Ovary (tissue), 10 donors: ENCODE measurements at places on chromosomes 1 and 21.

DNA sequence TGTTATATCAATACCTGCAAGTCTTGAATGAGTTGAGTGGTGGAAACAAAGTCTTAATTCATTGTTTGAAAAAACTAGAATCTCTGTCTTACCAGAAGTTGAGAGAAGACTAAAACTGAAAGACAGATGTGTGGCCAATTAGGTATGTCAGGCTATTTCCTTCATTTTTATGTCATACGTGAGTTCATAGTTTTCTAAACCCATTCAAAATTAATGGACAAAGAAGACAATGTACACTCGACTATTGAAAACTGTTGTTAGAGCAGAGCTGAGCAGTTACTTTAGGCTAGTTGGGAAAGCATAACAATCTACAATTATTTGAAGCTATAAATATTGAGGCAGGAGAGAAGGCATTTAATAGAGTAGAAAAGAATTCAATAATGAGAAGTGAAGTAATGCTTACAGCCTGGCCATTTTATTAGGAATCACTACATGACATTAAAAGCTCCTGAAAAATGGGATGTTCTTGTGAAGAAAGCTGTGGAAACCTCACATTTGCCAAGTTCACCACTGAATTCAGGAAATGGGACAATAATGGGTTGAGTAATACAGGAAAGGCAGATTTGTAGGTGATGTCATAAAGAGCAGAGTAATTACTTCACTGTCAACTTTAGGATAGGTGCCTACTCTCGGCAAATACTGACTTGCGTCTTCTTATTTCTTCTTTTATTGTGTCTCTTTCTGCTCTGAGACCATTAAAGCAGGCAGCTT lies 204.4 kb downstream of the PLA2G4A start:
- DNase-seq = no peak

GRCh38 chr1:236741753-236742152 lies 53.3 kb upstream of the MTR start:
- DNase-seq = no peak

DNA sequence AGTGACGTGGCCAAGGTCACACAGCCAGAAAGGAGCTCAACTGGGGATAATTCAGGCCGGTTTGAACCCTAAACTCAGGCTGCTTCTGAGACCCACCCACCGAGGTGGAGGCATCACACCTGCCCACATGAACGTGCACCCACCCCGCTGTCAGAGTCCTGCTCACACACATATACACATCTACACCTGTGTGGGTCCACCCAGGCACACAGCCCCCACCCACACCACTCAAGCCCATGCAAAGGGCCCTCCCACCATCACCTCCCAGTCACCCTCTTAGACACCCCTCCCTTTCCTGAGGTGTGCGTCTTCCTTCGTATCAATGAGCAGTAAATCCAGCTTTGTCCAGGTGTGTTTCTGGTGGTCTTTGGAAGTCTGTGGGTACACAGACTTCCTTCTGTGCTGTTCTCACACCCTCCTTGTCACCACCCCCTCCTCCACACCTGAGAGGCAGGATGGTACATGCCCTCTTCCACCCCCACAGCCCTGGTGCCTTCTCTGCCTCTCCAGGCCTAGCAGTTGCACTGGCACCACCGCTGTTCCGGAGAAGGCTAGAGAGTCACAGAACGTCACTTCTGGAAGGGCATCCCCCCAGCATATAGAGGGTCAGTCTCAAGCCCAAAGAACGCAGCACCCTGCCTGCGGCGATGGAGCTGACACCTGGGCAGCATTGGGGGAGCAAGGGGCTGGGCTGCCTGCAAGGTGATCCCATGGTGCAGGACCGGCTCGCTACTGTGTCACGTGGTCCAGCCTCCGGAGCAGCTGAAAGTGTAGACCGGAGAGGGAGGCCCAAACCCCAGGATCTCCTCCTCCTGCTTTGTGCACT lies 18.9 kb upstream of the FAM131C start:
- no peak for DNase-seq

DNA sequence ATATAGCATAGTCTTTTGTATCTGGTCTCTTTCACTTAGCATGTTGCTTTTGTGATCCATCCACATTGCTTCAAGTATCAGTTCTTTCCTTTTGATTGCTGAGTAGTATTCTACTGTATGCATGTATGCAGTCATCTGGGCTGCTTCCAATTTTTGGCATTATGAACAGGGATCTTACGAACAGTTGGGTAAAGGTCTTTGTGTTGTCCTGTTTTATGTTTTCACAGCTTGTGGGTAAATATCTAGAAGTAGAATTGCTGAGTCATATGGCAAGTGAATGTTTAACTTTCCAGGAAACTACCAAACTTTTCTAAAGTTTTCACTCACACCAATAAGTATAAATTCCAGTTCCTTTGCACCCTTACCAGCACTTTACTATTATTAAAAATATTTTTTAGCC lies 60.9 kb downstream of the LHX4 start:
- DNase-seq = no peak

DNA sequence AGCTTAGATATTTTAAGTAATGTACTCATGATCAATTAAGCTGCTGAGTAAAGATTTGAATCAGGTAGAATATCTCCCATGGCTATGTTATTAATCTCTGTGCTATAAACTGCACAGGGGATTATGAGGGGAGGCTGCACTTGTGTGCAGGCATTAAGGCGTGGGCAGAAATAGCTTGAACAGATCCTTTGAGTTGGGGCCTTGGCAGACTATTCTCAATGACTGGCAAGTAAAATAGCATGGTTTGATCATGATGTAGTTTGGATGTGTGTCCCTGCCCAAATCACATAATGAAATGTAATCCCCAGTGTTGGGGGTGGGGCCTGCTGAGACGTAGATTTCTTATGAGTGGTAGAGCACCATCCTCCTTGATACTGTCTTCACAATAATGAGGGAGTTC lies 220.3 kb downstream of the PLPP3 start:
- DNase-seq = no peak

GRCh38 chr1:50526431-50526830 lies 103.2 kb upstream of the DMRTA2 start:
- DNase-seq = no peak

DNA sequence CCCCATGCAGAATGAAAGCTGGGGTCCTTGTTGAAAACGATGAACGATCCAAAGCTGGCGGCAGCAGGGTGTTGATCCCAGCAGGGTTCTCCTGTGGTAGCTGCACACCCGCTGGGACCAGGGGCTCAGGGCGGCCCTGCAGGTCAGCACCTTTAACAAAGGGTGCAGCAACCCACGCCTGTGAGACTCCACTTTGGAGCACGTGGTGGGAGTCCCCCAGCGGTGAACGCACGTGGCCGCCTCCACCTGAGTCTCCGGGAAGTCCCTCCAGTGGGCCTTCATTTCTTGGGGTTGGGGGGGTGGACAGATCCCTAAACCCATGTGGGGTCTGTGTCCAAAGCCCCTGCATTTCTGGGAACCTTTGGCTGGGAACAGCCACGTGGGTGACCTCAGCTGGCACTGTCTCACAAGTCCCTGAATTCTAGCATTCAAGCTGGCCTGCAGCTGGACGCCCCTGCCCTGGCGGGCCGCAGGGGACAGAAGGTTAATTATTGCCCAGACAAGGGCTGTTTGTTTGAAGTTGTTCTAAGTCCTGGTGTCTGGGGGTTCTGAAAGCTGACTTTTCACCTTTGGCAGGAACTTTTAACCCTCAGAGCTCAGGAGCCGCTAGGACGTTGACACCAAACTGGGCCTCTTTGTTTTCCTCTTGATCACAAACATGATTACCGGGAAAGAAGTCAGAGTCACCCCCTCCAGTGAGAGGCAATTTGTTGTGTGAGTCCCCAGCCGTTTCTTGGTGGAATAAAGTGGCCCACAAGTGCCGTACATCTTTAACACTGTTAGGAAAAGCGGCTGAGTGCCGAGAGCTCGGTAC lies 64.5 kb downstream of the COL18A1 start:
- DNase-seq = no peak

DNA sequence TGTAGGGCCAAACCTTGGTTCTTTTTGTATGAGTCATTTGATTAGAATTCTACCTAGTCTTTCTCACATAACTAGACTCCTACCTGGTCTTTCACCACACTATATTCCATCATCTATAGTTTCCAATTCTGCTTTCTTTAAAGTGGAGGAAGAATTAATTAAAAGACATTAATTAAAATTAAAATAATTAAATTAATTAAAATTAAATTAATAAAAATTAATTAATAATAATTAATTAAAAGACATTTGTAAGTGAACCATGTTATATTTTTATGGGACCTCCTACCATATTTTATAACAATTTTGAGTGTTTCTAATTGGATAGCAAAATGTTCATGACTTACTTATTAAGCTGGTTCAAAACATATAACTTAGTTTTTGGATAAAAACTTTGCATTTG lies 77.4 kb downstream of the CCDC18 start:
- no peak for DNase-seq

DNA sequence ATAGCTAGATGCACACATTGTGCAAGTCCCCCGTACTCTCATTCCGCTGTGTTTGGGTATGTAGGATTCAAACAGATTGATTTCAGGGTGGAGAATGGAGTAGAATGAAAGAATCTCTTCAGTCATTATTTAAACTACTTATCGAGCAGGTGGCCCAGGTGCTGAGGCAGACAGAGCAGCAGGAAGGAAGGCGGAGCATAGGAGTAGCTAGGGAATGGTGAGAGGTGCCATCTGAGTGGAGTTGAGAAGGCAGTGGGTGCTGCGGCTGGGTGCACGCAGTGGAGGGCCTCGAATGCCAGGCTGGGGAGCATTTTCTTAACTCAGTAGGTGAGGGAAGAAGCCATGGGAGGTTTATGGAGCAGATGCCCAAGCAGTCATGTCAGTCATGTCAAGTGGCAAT lies 45.2 kb upstream of the CD101 start:
- DNase-seq = no peak

GRCh38 chr1:182731852-182732575 lies 47.6 kb upstream of the RGS8 start:
- DNase-seq = no peak

DNA sequence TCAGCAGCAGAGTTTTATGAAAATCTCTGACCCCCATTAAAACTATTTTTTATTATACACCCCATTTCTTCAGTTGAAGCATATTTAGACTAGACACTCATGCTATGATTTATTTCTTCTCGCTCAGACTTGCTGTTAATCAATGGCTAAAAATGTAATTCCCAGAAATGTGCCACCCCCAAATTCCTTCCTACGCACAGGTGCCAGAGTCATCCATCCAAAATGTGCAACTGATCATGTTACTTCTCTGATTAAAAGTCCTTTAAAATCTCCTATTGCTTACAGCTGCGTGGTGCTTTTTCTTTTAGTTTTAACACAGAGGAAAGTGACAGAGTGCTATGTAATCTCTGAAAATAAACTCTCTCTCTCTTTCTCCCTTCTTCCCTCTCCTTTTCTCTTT lies 954.4 kb downstream of the NCAM2 start:
- no peak for DNase-seq

- DNase-seq = no peak
These were observed 44.8 kb downstream of the SNX7 start for GRCh38 chr1:98706173-98706843.

- no peak for DNase-seq
These were observed 193.2 kb upstream of the PLXNA2 start for GRCh38 chr1:208437401-208437800.

DNA sequence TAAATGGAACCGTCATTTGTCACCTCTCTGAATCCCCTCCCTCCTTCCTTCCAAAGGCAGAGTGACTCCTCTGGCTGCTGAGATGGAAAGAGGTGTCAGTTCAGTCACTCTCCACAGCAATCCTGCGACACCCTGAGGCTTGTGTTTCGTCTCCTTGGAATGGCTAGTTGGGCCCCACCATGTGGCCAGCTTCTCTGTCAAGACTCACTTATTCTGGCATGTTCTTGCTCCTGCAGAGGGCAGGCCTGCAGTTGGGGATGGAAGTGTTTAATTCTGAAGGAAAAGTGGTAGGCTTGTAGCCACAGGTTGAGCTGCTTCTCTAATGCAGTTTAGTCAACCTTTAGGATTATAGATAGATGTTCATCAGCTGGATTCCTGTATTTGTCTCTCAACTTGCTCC lies 149.6 kb downstream of the LMO4 start:
- no peak for DNase-seq

GRCh38 chr1:177650947-177651346 lies 318.9 kb downstream of the SEC16B start:
- no peak for DNase-seq

DNA sequence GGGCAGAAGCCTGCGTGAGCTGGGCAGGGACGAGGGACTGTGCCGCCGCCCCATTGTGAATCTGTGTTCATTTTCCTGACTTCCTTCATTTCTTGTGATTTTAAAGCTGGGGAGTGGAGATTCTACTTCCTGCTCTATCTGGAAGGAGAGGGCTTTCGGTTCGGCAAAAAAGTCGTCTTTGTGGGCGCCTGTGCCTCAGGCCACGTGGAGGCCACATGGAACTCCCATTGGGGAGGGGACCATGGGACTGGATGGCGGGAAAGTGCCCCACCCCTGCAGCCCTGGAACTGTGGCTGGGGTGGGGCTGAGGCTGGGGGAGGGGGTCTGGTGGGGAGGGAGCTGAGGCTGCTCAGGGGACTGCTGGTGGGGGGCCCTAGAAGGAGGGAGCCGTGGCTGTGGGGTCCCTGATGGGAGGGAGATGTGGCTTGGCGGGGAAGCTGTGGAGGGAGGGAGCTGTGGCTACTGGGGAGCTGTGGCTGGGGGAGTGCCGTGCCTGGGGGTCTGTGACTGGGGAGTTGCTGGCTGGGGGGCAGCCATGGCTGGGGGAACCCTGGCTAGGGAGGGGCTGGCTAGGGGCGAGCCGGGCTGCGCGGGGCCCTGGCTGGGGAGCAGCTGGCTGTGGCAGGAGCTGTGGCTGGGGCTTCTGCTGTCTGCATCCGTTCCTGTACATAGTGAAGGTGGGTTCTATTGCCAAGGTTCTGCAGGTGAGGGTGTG lies 31.5 kb downstream of the COL18A1 start:
- DNase-seq = no peak

DNA sequence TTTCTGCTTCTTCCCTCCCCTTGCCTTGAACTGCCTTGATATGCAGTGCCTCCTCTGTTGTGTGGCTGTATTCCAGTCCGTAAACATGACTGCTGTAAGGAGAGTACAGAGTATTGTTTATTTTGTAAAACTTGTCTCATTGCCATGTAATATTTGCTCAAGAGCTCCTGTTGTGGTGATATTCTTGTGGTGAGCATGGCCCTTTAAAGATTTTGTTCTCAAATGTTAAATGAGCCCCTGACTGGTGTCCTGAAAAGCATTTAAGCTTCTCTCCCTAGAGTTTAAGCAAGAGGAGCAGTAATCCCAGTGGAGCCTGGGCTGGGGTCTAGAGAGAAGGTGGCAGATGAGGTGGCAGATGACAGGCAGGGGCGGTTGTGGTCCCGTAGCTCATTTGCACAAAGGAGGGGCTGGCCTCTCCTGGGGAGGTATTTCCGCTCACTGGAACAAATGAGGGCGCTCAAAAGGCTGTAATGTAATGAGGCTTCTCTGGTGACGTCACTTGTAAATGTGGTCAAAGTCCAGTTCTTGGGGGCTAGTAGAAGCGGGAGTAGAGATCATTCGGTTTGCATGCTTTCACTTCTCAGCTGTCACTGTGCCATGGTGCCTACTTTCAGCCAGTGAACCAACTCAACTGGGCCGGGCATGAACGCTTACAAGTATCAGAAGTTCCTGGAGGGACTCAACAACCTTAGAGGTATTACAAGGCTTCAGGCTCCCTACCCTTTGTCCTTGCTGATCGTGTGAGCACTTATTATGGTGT lies 46.0 kb upstream of the MACF1 start:
- DNase-seq = no peak
